Pancreas (tissue), 10 donors: ENCODE measurements at places on chromosomes 3 and 15.

DNA sequence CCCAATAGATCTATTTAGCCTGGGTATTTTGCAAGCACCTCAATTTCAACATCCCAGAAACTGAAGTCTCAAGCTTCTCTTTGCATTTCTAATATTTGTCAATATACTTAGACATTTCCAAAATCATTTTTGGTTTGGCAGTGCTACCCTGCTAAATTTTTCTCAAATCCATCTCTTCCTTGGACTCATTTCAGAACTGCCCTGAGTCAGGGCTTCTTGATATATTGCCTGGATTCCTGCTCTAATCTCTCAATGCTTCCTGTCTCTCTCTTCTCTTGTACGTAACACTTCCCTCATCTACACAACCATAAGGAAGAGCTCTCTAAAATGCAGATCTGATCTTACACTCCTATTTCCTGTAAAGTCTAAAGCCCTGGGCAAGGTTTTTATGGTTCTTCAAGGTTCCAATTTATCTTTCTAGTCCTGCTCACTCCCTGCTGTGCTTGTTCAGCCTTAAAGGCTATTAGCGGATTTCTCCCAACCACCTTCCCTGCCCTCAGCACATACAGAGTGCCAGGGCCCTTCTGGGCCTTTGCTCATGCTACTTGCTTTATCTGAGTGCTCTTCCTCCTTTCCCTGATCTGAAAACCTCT lies 53.0 kb upstream of the MME start:
- no peak for DNase-seq

GRCh38 chr3:129503471-129504291 lies 24.8 kb upstream of the RHO start:
- no peak for DNase-seq

- DNase-seq, result no peak
Observed at GRCh38 chr3:32897001-32897601, 54.3 kb upstream of the CCR4 start.

DNA sequence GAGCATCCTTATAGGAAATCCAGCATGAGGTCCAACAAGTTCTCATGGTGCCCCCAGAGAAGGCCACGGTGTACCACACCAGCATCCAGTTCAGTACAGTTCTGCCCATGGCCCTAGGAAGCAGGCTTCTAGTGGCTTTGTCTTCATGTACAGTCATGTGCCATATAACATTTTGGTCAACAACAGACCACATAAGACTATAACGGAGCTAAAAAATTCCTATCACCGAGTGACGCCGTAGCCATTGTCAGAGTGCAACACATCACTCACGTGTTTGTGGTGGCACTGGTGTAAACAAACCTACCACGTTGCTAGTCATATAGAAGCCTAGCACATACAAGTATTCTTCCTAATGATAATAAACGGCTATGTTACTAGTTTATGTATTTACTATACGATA lies 209.0 kb downstream of the ARRDC4 start:
- no peak for DNase-seq
